ENCODE measurements at places on chromosomes 3 and 15. TPM values are rescaled to one million over a fixed set of nuclear protein-coding genes. Genes with fewer than 3 reads are reported as not detected.

The MNS1 gene
- 0.74 TPM for total RNA-seq

The HRH1 gene
- total RNA-seq = 0.53 TPM

The FBXO40 gene
- not detected for total RNA-seq

The GHSR gene
- total RNA-seq = not detected

The PPARG gene
- total RNA-seq = 0.66 TPM

The SCN11A gene
- 0.09 TPM for total RNA-seq

Data from CD8-positive, alpha-beta memory T cell (primary cell).